ENCODE measurements at places on chromosomes 4 and X.

GRCh38 chr4:172777729-172778431 is 390.7 kb upstream of the GALNT7 start:
- no peak for DNase-seq

GRCh38 chr4:118942465-118942864 is 53.8 kb downstream of the SYNPO2 start:
- no peak for DNase-seq

GRCh38 chr4:152169683-152170082 is 366.2 kb downstream of the FBXW7 start:
- no peak for DNase-seq

DNA sequence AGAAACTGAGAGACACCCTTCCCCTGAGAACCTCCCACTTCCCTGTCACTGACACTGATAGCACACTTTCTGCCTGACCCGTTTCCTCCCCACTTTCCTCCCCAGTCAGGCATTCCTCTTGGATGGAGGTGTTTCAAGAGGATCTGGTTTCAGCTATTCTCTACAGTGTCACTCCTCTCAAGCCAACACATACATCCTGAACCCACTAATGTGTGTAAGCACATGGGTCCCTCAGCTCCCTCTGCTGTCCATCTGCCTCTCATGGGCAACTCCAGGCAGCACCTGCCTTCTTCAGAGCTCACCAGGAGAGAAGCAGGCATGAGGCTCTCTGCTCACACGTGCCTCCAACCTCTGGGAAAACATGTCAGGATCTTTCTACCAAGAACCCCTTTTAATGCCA is 207.6 kb downstream of the NAF1 start:
- DNase-seq, result no peak

DNA sequence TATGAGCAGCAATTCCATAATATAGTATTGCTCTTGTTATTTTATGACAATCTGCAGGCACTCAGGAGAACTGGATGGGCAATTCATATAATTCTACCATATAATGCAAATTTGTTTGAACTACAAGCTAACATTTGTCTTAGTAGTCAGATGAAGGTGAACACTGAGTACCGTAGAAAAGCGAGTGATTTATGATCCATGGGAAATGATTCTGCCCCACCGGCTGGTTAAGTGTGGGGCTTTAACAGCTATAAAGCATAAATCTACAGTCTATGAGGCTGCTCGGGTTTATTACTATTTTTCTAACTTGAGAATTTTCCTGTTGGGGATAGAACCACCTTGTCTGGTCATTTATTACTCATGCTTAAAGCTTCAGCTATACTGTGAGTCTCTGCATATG is 275.5 kb downstream of the PCDH10 start:
- DNase-seq, result no peak

DNA sequence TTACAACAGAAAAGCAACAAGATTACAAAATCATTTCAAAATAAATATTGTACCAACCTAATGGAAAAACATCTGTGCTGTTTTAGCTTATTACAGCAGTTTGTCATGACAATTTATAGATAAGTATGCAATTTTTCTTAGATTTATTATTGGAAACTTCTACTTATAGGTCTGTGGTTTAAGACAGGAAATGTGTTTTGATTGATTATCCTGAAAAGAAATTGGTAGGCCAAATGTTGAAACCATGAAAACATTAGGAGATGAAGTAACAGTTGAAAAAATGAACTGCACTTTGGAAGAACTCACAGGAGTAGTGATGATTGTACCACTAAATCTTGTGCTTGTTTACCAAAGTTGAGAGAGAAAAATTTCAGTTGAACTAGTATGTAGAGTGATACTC is 162.2 kb upstream of the GIMD1 start:
- DNase-seq, result no peak

- no peak for DNase-seq
These were observed 23.4 kb downstream of the PAK3 start for GRCh38 chrX:111119341-111119740.

GRCh38 chr4:53355930-53356521 is 9.8 kb downstream of the SCFD2 start:
- DNase-seq, result no peak

DNA sequence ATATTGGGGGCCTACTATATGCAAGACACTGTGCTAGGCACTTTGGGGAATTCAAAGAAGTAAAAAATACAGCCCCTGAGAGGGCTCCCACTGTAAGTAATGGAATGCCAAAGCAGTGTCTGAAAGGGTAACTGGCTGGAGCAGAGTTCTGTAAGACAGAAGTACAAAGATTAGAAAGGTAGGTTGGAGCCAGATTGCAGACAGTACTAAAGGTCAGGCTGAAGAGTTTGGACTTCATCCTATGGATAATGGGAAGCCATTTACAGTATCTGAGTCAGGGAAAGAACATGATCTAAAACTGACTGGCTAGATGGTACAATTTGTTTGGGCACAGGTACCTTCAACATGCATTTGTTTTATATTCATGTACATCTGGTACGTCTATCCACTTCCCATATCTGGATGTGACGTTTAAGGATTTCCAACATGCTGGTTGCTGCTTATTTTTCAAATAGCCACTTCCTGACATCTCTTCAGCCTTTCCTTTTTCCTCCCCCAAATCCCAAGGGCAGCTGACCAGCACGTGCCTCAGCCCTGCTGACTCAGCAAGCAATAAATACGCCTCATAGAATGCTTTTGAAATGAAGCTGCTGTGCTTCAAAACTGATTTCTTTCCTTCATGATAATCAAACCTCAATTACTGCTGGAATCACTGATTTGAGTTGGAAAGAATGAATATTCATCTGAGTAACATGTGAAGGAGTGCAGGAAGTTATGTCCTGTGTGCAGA is 9.5 kb downstream of the ENOX2 start:
- DNase-seq, result no peak

DNA sequence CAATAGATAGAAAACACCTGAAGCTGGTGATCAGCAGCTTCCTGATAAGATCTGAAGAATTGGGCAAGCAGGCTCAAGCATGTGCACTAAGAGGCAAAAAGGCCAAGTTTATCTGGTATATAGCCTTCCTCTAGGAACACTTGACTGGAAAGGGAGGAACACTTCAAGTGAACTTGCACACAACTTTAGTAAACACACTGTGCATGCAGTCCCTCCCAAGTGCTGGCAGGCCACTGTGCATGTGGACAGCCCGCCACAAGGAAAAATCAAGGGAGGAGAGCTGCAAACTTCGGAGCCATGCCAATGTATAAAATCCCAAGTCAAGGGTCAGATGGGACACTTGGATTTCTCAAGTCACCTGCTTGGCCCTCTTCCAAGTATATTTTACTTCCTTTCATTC is 645.8 kb upstream of the NDST4 start:
- DNase-seq, result no peak
